NCI-H446 treated with DMSO at 0.1 percent for 48 hours (cell line): ENCODE measurements at places on chromosomes 16 and 17.
A peak's percentile ranks its signal among the peaks of the same experiment; 100 is the strongest.

GRCh38 chr17:36632916-36633771 lies 31.8 kb downstream of the MRM1 start:
- no peak for DNase-seq

DNA sequence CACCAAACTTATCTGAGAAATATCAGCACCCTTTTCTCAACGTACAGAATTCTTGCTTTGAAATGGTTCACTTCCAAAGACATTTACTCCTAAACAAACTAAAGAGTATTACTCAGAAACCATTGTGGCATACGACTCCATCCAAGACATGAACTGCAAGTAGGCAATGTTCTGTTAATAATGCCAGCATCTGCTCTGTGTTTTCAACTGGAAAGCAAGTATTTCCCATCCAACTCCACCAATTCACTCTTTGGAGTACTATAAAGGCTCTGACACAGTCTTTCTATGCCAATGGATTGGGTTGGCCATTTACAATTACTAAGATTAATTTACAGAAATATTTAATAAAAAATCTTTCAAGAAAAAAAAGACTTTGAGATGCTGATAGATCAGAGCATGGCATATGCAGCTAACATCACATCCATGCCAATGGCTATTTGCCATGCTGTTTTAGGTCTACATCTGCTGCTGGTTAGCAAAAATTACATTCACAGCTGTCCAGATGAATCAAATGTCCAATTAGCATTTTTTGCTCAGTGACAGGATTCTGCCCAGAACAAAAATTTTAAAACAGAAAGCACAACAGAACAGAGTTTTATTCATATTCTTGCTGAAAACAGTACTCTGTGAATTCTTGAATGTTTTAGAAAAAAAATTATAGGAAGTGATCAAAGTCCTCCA lies 65.9 kb upstream of the HLF start:
- peak; percentile 94 for DNase-seq

- no peak for DNase-seq
These were observed 27.0 kb upstream of the TAC4 start for GRCh38 chr17:49874911-49875310.

GRCh38 chr17:44910231-44911106 lies 4.8 kb downstream of the GFAP start:
- no peak for DNase-seq

DNA sequence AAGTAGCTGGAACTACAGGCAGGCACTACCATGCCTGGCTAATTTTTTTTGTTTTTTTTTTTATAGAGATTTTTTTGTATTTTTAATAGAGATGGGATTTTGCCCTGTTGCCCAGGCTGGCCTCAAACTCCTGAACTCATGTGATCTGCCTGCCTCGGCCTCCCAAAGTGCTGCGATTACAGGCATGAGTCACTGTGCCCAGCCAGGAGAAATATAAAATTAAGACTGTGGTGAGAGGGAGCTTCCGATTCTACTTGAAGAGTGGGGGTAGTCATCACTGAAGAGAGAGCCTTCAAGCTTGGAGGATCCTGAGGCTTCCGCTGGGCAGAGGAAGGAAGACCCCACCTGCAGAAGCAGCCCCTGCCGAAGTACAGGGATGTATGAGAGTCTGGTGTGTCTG lies 34.4 kb upstream of the RGS9 start:
- no peak for DNase-seq

- peak; percentile 77 for DNase-seq
These were observed 17.7 kb downstream of the SLC38A10 start for GRCh38 chr17:81277421-81277820.

- DNase-seq, result no peak
These were observed 4.6 kb upstream of the C17orf99 start for GRCh38 chr17:78141437-78142118.

- no peak for DNase-seq
These were observed 4.1 kb upstream of the SLC25A10 start for GRCh38 chr17:81707725-81708646.

DNA sequence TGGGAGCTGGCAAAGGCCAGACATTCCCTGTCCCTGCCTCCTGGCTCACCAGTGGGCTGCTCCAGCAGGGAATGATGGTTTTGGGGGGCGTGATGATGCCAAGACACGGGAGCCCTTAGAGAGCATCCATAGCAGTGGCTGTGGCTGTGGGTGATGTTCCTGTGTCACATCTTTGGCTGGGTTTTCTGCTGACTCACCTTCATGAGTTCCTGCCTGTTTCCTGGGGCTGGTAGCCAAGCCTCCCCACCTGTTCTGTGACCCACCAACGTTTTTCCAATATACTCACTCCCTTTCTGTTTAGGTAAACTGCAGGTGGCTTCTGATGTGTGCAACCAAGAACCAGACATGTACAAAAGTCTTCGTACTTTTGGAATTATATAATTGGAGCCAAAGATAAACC lies 16.5 kb upstream of the NF1 start:
- DNase-seq, result no peak

DNA sequence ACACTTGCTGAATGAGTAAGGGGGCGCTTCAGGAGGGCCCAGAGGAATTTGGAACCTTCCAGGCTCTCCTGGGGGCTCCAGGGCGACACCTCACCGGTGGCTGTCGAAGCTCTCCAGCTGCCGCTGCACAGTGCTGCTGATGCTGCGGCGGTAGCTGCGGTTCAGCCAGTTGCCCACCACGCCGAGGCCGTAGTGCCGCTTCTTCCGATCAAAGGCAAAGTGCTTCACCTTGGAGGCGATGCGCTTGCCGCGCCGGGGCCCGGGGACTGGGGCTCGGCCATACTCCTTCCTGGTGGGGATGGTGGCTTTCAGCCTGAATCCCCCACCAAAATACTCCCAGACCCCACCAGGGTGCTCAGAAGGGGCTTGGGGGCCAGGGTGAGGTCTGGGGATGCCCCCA lies 9.3 kb downstream of the AANAT start:
- no peak for DNase-seq

GRCh38 chr16:15879255-15879811 lies 9.1 kb downstream of the CEP20 start:
- DNase-seq, result no peak

DNA sequence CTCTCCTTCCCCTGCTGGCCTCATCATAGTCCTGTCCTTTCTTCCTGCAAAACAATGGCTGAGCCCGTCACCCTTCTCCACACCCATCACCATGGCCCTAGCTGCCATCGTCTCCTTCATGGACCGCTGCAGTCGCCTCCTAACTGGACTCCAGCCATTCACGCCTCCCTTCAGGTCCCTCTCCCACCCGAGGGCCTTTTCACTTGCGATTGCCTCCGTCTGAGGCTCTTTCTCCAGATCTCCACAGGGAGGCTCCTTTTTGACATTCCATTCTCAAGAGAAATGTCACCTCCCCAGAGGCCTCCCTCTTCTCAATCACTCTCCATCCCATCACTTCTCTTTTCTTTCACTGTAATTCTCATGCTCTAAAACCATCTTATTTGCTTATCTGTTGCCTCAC lies 23.5 kb downstream of the GSG1L start:
- no peak for DNase-seq

DNA sequence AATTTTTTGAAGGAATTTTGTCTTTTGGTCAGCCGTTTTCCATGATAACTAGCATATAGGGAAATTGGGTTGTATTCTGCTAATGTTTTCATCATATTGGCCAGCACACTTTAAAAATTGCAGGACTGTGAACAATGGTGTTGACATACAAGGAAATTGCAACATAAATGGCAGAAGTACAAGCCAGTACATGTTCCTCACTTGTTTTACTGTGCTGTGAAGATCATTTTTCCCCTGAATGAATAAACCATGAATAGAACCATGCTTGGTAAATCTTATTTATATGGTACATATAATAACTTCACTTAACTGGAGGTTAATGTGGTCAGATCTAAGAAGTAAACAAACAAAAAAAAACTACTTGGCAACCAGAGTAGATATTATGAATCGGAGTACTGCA lies 22.8 kb downstream of the OMG start:
- DNase-seq, result no peak

DNA sequence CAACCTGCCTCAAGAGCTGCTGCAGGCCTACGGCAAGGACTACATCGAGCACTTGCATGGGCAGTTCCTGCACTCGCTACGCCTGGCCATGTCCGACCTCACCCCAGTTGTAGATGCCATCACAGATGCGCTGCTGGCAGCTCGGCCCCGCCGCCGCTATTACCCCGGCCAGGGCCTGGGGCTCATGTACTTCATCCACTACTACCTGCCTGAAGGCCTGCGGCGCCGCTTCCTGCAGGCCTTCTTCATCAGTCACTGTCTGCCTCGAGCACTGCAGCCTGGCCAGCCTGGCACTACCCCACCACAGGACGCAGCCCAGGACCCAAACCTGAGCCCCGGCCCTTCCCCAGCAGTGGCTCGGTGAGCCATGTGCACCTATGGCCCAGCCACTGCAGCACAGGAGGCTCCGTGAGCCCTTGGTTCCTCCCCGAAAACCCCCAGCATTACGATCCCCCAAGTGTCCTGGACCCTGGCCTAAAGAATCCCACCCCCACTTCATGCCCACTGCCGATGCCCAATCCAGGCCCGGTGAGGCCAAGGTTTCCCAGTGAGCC lies 5.8 kb downstream of the HSD11B2 start:
- DNase-seq, result no peak

- no peak for DNase-seq
These were observed 339.7 kb downstream of the CA10 start for GRCh38 chr17:51818777-51819176.

- DNase-seq, result no peak
These were observed 176.3 kb downstream of the RPTOR start for GRCh38 chr17:80720610-80721577.

- no peak for DNase-seq
These were observed 207.7 kb downstream of the HS3ST3A1 start for GRCh38 chr17:13393841-13394710.

- no peak for DNase-seq
These were observed 9.1 kb upstream of the BAIAP3 start for GRCh38 chr16:1324286-1324826.

- no peak for DNase-seq
These were observed 167.1 kb upstream of the MAF start for GRCh38 chr16:79767421-79768275.

DNA sequence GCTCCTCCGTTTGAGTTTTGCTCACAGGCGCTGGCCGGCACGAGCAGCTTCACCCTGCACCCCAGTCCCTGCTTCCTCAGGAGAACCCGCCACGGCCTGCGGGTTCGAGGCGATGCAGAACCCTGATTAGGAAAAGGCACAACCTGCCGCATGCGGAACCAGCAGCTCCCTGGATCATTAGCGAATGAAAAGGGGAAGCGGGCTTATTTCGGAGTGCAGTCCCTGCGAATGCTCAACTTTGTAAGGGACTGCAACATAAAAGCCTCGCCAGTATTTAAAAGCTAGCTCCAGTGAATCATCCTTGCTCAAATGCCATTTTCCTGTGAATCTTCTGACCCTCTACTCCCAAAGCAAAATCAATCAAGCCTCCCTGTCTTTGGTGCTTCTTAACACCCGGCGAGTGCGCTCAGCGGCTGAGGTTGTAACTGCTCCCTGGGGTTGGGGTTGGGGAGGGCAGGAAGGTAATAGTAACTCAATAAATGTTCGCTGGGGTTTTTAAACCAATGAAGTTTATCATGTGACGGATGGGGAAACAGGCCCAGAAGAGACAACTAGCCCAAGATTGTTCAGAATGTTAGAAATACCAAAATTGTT lies 678 bp upstream of the AKAP10 start:
- DNase-seq, result no peak

- DNase-seq, result peak; percentile 37
These were observed 35.8 kb downstream of the CACNG3 start for GRCh38 chr16:24291932-24292331.

- no peak for DNase-seq
These were observed 240.3 kb downstream of the ZNF423 start for GRCh38 chr16:49615576-49615975.

- no peak for DNase-seq
These were observed 2.3 kb upstream of the RSKR start for GRCh38 chr17:28616281-28616680.

DNA sequence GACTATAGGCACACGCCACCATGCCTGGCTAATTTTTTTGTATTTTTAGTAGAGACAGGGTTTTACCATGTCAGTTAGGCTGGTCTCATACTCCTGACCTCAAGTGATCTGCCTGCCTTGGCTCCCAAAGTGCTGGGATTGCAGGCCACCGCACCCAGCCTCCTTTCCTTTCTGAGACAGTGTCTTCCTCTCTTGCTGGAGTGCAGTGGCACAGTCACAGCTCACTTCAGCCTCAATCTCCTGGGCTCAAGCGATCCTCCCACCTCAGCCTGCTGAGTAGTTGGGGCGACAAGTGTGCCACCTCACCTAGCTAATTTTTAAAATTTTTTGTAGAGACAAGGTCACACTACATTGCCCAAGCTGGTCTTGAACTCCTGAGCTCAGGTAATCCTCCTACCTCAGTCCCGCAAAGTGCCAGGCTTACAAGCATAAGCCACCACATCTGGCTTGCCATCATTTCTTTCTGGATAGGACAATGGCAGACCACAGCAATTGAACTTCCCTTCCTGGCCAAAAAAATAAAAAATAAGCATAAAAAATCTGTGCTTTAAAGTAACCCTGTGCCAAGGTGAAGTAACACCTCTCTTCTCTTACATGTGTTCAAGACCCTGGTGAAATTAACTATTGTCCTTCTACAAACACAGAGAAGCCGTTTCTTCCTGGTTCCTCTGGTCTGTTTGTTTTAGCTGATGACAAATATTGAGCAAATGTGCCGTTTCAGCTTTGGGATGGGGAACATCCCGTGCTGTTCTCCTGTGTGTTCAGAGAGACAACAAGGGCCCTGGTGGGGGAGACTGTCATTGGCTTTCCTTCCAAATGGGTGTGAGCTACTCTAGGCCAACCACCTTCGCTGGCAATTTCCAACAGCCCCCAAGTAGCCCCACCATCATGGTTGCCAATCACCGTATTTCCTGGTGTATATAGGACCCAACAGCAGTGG lies 60.2 kb downstream of the EMP2 start:
- no peak for DNase-seq

DNA sequence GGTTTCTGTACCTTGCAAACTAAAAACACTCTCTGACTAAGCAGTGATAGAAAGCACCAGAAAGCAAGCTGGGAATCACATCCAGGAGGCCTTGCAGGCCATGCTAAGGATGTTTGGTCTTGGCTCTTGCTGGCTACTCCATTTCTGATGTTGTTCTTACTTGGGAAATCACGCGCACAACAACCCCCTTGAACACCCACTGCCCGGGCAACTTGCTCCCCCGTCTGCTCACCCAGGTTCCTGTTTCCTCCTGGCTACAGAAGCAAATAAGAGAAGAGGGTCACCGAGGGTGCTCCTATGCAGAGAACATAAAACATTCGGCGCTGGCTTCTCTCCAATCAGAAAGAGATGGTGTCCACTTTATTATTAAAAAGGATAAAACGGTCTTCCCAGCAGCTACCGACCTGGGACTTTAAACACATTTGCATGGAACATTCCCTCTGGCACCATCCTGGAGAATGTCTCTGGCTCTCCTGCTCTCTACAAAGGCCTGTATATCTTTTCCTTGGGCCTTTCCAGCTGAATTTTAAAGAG lies 271.2 kb upstream of the RPL38 start:
- no peak for DNase-seq
